Stimulated activated memory B cell treated with anti-CD40 and anti-IgM and Interleukin-4, amounts not matched to agents 10 μg/mL and 1 μg/mL and 100 μg/mL, for 72 hours (primary cell): ENCODE measurements at places on chromosomes 12 and 14.

DNA sequence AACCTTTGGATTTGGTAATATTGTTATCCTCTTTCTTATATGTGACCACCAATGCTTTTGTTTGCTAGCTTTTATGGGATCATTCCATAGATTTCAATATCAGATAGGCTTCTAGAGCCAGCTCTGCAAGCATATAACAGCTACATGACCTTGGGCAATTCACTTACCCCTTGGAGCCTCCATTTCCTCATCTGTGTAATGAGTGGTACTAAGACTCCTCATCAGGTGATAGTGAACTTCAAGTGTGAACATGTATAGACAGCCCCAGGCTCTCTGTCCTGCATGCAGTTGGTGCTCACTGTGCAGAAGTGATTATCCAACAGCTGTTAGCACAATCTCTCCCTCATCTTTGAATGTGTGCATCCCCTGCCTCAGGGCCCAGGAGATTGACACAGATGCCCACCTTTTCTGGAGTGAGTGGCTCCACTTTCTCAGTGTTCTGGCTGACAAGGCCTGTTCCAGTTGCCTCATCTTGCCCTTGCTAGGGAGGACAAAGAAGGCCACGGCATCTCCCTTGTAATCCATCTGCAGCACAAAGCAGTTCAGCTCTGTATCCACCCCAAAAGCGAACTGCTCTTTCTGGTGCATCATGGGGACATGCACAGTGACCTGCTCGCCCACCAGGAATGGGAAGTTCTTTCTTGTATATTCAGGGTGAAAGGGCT, 9.2 kb downstream of the SERPINA9 start:
- ATAC-seq: no peak

GRCh38 chr12:81015510-81015909, 62.4 kb upstream of the ACSS3 start:
- ATAC-seq: no peak

DNA sequence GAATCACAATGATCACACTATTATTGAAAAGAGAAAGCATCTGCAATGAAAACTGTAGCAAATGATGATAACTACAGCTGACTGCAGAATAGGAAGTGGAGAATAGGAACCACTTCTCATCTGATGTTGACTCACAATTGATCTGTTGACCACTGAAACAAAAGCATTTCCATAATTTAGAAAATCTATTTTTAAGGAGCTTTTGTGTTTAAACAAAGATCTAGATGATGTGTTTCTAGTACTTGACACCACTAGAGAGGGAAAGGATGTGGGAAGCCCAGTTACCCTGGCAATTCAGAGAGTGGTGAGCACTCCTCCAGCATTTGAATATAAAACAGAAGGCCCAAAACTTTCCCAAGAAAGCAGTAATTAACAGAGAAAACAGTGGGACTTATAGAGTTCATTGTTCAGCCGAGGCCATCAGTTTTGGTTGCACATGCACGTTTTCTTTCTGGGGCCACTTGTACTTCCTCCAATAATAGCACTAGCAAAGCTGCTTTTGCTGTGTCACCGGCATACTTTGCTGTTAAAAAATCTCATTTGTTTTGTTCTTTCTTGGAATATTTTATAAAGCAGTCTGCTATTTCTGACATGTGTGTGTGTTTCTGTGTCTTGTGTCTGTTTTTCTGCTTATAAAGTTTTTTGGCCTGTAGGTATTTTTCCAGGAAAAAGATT, 76.1 kb upstream of the HECTD1 start:
- no peak for ATAC-seq

GRCh38 chr12:88579601-88580050, 645 bp downstream of the KITLG start:
- no peak for ATAC-seq

DNA sequence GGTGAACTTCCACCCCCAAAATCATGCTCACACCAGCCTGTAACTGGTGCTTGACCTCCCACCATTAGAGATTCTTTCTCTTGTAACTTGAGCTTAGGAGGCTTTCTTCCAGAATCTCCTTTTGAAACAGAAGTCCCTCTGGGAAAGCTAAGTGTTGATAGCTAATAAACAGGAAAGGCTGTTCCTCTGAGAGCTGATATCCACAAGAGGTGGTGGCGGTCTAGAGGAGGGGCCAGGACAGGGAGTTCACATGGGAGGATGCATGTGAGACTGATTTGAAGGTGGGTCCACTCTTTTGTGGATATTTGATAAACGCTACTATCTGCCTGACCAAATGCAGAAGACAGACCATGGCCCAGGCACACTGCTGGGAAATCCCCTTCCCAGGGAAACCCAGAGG, 10.2 kb upstream of the PRMT8 start:
- ATAC-seq: no peak

GRCh38 chr12:106074361-106074705, 64.4 kb downstream of the NUAK1 start:
- no peak for ATAC-seq

DNA sequence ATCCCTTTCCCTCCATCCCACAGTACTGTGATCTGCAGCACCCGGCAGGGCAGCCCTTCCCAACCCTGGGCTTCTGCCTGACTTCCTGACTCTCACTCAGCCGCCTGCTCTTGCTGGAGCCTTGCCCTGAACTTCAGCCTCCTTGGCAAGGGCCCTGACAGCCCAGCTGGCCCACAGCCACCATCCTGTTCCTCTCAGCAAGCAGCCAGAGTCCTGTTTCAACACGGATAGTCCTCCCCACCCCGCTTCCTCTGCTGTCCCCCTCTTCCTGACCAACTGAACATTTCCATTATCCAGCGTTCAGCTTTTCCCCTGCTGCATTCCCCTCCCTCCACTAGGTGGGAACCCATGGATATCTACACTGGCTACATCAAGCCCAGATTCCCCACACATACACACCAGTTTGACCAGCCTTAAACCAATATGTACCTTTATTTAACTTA, 74.0 kb upstream of the MDM1 start:
- no peak for ATAC-seq

DNA sequence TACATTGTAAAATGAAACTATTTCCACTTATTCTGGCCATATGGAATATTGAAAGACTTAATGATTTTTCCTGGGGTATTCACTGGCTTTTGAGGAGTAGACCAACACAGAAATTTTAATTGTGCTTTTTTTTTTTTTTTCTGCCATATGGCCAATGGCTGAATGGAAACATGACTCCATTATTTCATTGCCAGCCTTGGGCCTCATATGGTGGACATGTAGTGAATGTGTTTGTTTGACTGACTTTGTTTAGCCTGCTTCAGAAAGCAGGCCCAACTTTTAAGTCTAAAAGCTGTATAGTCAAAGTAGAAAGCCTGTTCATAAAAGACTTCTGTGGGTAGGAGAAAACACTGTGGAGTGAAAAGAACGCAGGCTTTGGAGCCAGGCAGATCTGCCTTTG, 2.4 kb downstream of the GNG2 start:
- no peak for ATAC-seq
